Progenitor cell of endocrine pancreas (in vitro differentiated cells): ENCODE measurements at places on chromosomes 11 and 22.

DNA sequence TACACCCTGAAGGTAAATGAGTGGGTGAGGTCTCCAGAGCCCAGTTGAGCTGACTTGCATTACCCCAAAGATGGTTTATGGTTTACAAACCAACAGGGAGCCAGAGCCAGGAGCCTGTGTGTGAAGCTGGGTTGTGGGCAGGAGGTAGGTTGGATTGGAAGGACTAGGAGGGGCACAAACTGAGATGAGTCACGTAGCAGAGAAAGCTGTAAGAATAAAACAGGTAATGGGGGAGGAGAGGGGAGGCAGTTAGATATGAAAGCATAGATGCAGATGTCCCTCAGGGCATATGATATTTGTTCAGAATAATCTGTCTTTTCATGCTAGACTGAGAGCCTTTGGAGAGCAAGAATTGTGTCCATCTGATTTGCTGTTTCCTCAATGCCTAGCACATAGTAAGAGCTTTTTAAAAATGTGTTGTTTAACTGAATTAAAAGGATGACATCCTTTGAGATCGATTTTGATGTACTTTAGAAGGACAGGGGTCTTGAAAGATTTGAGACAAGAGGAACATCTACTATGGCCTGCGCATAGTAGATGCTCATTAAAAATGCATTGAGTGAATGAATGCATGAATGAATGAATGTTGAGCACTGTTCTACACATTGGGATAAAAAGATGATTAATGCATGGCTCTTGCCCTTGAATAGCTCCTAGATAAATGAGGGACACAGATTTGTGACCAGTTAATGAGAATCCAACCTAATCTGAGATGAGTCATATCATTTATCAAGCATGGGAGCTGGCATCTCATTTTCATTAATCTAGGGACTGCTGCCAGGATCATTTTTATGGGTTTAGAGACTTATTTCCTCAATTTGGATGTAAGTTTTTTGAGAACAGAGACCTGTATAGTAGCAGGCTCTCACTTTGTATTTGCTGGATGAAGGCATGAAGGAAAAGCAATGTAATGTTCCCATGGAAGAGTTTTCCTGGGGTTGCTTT is 175.8 kb upstream of the BDNF start:
- DNase-seq, result no peak
- no peak overlapping the region for H3K4me3 ChIP-seq
- H3K27me3 ChIP-seq, result peaks cover 3% of the 10 kb centered on the region
- H3K36me3 ChIP-seq, result no peaks in the 10 kb centered on the region

DNA sequence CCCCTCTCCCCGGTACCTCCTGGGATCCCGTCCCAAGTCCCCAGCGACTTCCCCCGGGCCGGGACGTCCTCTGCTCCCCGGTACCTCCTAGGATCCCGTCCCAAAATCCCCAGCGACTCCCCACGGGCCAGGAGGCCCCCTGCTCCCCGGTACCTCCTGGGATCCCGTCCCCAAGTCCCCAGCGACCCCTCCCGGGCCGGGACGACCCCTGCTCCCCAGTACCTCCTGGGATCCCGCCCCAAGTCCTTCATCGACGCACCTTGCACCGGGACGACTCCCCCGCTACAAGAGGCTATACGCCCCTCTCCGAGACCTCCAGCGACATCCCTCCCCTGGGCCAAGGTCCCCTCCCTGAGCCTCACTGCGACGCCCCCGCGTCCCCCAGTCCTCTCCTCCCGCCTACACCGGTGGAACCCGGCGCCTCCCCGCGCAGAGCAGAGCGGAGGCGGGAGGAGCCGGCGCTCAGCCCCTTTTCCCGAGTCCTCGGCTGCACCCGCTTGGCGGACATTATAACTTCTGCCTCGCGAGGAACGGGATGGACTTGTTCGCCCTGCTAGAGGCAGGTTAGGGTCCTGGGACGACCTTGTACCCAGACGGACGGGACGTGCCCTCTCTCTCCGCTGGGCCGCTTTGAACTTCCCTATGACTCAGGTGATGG is 912 bp downstream of the KREMEN1 start:
- peaks cover 13% of the 10 kb centered on the region for H3K4me1 ChIP-seq
- peaks cover 2% of the 10 kb centered on the region for H3K36me3 ChIP-seq
- H3K4me3 ChIP-seq, result peak overlapping the region; percentile 75
- DNase-seq, result peak; percentile 45
- no peak overlapping the region for H3K27ac ChIP-seq

GRCh38 chr11:13423372-13423771 is 39.6 kb downstream of the BTBD10 start:
- no peak overlapping the region for H3K4me3 ChIP-seq
- peaks cover 14% of the 10 kb centered on the region for H3K36me3 ChIP-seq
- H3K4me1 ChIP-seq, result peaks cover 11% of the 10 kb centered on the region
- no peak overlapping the region for H3K27ac ChIP-seq
- no peaks in the 10 kb centered on the region for H3K27me3 ChIP-seq

DNA sequence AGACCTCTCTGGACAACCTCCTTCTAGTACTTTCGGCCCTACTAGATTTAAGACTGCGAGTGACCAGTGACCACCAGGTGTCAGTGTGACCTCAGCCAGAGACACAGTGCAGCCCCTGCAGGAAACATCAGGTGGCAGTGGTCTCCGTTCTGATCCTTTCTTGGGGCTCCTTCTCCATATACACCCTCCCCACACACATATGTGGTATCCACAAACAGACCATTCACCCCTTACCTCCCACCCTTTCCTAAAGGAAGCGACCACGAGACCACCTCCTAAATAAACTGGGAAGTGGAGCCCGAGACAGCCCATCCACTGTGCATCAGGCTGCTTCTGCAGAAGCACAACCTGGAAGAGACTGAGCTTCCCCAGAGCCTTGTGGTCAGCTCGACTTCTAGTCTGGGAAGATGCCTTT is 38.5 kb upstream of the CYP2D6 start:
- no peaks in the 10 kb centered on the region for H3K27me3 ChIP-seq
- H3K27ac ChIP-seq, result no peak overlapping the region
- H3K36me3 ChIP-seq, result peaks cover 6% of the 10 kb centered on the region
- no peak overlapping the region for H3K4me3 ChIP-seq

DNA sequence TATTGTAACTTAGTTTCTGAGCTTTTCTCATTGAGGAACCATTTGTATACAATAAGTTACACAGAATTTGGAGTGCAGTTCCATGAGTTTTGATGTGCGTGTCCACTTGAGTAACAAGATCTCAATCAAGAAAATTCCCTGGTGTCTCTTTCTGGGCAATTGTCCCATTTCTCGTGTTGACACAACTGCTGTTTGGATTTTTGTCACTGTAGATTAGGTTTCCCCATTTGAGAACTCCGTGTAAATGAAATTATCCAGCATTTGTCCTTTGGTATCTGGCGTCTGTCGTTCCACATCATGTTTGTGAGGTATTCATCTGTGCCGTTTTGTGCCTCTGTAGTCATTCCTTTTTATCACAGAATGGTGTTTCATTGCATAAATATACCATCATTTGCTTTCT is 547.0 kb downstream of the TBC1D22A start:
- H3K27ac ChIP-seq, result no peak overlapping the region
- H3K4me3 ChIP-seq, result no peak overlapping the region
- DNase-seq, result no peak
- H3K4me1 ChIP-seq, result no peaks in the 10 kb centered on the region
- peaks cover 3% of the 10 kb centered on the region for H3K36me3 ChIP-seq
